ENCODE measurements at places on chromosomes 1 and 21. TPM values are rescaled to one million over a fixed set of nuclear protein-coding genes. Genes with fewer than 3 reads are reported as not detected.

Gene NTMT2
- total RNA-seq: not detected

Gene AGT
- not detected for total RNA-seq

Gene HOOK1
- total RNA-seq: not detected

Gene OR2T29
- not detected for total RNA-seq

Gene REN
- total RNA-seq: 0.29 TPM

Gene C1QTNF12
- not detected for total RNA-seq

Gene ADAM30
- not detected for total RNA-seq

Gene SAMD13
- 2.9 TPM for total RNA-seq

Gene VSIG8
- 0.20 TPM for total RNA-seq
